ENCODE measurements at places on chromosomes 6 and 20.

GRCh38 chr6:133890711-133891148 is 1.8 kb downstream of the TCF21 start:
- DNase-seq = no peak

GRCh38 chr6:1913577-1913976 is 303.9 kb downstream of the FOXC1 start:
- no peak for DNase-seq

DNA sequence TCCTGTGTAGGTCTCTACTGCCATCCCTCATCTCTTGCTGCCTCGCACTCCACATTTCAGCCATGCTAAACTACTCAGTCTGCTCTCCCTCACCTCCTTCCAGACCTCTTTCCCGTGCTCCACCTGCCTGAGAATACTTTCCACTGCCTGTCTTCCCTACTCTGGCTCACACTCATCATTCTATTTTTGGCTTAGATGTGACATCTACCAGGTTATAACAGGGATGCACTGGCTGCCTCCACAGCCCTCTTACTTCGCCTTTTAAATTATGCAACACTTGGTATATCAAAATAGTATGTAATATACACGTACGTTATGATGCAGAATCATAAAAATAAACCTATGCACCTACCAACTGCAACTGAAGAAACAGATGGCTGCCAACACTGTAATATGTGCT is 222.8 kb upstream of the DTNBP1 start:
- no peak for DNase-seq

DNA sequence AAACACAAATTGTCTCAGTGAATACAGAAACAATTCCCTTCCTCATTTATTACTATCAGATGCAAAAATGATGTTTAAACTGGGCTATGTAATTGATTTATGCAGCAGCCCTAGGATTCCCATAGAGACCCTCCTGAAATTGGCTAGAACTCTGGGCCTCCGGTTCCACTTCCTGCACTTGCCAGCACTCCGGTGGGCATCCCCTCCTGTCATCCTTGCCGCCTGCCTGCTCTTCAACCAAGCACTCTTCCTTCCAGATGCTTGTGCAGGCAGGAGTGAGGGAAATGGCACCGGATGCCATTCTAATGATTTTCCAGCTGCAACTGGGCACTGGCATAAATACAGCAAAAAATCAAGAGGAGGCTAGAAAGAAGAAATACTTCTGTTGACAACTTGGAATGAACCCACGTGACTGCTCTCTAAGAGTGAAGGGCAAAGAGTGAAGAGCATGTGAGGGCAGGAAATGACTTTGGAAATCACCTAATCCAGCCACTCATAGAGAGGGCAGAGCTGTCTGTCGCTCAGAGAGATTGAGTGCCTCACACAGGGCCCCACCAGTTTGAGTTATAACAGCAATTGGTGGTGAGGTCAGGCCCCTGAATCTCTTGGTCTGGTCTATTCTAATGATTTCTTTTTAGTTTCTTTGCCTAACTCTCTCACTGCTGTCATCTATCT is 3.7 kb upstream of the NEDD9 start:
- DNase-seq = no peak

GRCh38 chr6:13470238-13471140 is 16.9 kb downstream of the GFOD1 start:
- DNase-seq = no peak

- DNase-seq = no peak
Observed at GRCh38 chr6:28867086-28867409, 56.7 kb downstream of the TRIM27 start.

- no peak for DNase-seq
Observed at GRCh38 chr20:19786311-19786710, 28.3 kb downstream of the RIN2 start.

DNA sequence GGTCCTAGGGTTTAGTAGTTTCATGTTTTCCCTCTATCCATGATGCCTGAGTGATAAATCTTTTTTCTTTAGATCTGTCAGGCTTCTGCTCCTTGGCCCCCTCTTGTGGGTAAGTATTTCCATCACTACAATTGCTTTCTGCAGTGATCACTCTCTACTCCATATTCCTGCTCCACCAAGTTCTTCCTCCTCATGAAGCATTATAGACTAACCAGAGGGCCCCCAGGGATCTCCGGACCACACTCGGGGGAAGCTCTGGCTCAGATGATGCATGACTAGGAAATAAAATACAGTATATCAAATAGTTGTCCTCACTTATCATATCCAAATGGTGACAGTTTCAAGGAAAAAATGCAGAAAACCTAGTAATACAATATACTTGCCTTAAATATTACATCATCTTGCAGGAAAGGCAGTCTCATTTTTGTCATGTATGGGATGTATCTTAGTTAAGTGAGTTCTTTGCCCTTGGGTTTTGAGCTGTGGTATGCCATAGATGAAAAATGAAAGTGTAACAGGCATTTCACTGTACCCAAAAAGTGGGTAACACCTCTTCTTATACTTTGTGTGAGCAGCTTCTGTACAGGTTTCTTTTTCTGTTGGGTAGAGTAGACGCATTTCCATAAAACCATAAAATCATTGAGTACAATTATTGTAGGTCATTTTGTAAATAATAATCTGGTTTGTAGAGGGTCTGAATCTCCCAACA is 200.9 kb upstream of the EYA4 start:
- DNase-seq = no peak

- DNase-seq = no peak
Observed at GRCh38 chr20:43938932-43939761, 24.5 kb downstream of the TOX2 start.

DNA sequence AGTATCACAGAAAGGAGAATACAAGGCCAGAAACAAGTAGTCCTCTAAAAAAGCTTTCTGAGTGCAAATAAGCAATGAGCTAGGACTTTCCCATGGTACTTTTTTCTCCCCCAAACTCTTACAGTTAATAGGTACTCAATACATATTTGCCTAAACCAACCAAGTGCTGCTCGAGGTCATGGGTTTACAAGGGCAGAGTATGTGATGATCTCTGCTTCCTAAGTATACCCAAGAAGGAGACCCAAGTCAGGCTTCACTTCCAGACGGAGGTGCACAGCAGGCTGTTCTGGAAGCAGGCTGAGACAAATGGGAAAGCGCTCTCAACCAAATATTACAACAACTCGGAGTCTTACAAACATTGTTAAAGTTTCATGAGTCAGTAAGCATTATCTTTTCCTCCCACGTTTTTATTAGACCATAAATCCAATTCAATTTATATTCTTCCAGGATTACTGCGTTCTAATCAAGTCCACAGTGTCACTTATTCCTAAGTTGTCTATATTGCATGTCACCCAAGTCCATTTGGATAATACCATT is 8.1 kb downstream of the FYN start:
- no peak for DNase-seq

GRCh38 chr20:19631410-19631809 is 126.6 kb upstream of the RIN2 start:
- no peak for DNase-seq

DNA sequence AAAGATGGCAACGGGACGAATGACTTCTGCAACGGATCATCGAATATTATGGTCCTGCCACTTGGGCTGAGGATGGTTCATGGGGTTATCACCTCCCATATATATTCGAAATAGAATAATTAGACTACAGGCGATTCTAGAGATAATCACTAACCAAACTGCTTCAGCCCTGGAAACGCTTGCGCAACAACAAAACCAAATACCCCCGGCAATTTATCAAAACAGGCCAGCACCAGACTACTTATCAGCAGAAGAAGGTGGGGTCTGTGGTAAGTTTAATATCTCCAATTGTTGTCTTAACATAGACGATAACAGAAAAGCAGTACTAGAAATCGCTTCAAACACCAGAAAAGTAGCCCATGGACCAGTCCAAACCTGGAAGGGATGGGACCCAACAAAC is 31.0 kb upstream of the ULBP3 start:
- DNase-seq = no peak

- DNase-seq = no peak
Observed at GRCh38 chr6:107230024-107230423, 114.7 kb upstream of the BEND3 start.

DNA sequence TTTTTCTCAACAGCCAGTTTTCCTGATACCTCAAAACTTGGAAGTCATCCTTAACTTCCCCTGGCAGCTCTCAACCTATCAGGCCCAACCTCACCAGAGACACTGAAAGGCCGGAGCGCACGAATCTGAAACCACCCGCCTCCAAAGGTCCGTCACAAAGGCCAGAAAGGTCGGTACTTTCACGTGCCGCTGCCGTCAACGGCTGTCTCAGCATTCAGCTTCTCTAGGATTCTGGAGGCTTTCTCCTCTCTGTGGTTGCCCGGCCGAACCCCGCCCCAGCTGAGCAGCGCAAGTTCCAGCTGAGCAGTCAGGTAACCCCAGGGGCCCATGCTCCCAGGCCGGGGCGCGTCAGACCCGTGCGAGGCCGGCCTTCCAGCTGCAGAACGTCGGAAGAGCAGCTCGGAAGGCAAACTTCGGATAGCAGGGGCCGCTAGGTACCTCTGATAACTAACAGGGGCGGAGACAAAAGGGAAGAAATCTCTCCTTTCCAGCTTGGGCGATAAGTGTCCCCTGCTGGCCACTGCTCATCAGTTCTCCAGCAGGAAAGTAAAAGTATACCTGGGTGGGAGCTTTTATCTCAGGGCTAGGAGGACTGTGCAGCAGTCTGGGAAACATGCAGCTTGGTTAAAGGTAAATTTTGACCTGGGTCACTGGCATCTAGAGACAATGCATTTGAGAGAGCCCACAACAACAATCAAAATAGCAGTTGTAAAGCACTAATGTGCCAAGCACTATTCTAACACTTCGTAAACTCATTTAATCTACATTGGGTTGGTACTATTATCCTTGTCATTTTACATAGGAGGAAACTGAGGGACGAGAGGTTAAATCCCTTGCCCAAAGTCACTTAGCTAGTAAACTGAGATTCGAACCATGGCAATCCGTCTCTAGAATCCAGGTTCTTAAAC is 16.1 kb downstream of the ZSCAN12 start:
- no peak for DNase-seq

DNA sequence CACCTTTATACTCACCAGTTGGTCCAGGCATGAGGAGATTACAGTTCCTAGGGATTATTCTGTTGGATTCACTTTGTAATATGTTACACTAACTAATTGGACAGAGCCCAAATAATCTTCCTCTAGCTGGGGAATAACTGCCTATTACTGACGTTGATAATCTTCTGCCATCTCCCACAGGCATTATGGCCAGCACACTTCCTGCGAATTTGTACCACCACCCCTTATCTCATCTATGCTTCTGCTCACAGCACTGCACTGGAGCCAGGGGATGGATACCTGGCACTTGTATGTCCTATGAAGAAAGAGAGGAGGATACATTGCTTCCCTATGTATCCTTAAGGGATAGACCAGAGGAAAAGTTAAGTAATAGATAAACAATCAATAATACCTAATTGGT is 494.8 kb upstream of the MAN1A1 start:
- DNase-seq = no peak

GRCh38 chr6:34992376-34992775 is 103.3 kb downstream of the ANKS1A start:
- no peak for DNase-seq

DNA sequence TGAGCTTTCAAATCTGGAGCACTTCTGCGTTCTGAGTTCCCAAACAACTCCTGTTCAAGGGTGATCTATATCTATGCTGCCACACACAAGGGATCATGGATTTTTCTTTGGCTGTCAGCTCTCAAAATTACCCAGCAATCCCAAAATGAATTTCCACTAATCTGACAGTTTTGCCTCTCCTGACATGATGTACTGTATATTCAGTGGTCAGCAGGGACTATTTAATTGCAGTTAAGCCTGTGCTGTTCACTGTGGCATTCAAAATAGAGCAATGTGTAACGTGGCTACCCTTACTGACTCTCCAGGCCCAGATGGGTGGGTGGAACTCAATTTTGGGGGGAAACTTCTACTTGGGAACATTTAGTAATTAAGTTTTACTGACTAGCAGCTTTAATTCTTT is 283.8 kb upstream of the TSHZ2 start:
- no peak for DNase-seq

DNA sequence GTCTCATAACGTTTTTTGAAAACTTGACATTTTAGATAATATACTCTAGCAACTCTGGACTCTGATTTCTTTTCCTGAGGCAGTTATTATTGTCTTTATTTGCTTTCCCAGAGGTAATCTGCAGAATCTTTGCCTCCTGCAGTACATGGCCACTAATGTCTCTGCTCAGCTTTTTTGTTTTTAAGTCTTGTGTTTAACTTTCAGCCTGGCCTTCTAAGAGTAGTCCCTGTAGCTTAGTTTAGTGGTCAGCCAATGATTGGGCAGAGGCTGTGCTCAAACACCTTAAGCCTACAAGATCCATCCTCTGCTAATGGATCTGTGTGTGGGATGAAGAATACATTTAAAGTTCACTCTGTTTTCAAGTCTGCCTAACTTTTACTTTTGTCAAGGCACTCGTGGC is 97.1 kb upstream of the SLC22A16 start:
- DNase-seq = no peak

DNA sequence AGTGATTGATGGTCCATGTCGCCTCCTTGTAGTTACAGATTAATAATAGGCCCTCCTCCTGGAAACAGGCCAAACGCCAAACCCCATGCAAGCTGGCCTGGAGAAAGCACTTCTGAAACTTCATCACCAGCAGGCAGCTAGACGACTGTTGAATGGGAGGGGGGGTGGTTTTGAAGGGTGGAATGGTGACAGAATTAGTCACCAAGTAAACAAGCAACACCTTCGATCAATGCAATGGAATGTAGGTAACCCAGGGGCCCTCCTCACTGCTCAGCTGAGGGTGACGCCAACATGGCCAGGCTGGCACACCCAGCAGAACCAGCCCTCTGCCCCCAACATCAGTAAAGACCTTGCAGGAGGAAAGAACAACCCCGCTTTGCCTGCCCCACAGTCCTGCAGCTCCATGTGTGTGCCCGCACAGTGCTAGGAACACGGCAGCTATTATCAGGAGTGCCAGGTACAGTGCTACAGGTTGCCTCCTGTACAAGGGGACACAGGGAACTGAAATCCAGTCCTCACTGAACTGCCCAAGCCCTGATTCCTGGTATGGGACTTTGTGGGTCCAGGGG is 2.7 kb downstream of the BCAS1 start:
- no peak for DNase-seq

- DNase-seq = no peak
Observed at GRCh38 chr6:169619650-169620049, 82.2 kb downstream of the WDR27 start.

DNA sequence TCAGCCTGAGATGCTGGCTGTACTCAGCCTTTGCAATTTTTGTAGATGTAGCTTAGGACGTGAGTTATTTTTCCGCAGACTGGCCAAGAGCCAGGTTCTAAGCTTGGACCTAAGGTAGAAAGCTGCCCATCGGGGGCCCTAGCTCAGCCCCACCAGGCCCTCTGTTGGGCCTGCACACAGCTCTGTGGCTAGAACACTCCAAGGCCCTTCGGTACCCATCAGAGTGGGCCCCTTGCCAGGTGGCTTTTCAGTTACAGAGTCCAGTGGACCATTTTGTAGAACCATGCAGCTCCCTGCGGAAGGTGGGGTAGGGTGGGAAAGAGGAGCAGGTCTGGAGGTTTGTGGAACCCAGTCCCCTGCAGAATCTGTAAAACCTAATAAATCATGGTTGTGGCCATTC is 22.6 kb downstream of the UCKL1 start:
- DNase-seq = no peak

DNA sequence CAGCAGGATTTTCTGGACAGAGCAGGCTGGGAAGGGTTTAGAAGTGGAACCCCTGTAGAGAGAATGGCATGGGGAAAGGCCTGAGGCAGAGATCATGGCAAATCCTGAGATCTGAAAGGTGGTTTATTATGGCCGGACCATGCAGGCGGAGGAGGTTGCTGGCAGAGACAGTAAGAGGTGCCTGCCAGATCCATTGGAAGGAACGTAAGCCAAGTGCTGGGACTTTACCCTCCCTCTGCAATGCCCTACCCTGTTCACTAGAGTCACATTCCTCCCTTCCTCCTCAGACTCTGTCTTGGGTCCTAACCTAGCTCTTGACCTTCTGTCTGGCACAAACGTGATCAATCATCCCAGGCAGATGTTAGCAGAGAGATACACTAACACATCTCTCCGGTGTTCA is 66.4 kb upstream of the SLC22A23 start:
- no peak for DNase-seq
